ENCODE measurements at places on chromosomes 3 and 15. TPM values are rescaled to one million over a fixed set of nuclear protein-coding genes. Genes with fewer than 3 reads are reported as not detected.

C3orf20 gene
- total RNA-seq = not detected

DNA sequence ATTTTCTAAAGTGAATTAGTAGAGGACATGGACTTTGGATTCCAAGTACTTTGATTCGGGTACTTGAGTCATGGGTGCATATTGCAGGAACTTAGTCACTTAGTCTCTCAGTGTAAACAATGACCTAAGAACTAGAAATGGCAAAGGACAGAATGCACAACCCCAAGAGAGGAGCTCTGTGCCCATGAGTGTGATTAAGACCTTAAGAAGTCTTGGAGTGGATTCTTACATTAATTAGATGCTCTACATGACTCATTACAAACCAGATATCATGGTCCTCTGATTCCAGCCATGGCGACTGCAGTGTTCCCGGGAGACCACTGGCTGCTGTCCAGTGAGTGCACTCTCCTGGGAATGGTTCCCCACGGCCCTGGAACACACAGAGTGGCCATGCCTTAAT is 251.5 kb downstream of the GABRG3 start:
- H3K4me3 ChIP-seq = no peak overlapping the region
- DNase-seq = no peak
- H3K36me3 ChIP-seq = no peaks in the 10 kb centered on the region
- no peaks in the 10 kb centered on the region for H3K4me1 ChIP-seq
- H3K27me3 ChIP-seq = no peaks in the 10 kb centered on the region
- no peak overlapping the region for H3K27ac ChIP-seq

- no peaks in the 10 kb centered on the region for H3K36me3 ChIP-seq
- H3K27ac ChIP-seq = peak overlapping the region; percentile 70
- no peaks in the 10 kb centered on the region for H3K27me3 ChIP-seq
- peak; percentile 58 for DNase-seq
- peaks cover 7% of the 10 kb centered on the region for H3K4me1 ChIP-seq
These were observed 36.7 kb upstream of the BLM start for GRCh38 chr15:90680371-90680935.

UMPS gene
- 17.1 TPM for total RNA-seq

DNA sequence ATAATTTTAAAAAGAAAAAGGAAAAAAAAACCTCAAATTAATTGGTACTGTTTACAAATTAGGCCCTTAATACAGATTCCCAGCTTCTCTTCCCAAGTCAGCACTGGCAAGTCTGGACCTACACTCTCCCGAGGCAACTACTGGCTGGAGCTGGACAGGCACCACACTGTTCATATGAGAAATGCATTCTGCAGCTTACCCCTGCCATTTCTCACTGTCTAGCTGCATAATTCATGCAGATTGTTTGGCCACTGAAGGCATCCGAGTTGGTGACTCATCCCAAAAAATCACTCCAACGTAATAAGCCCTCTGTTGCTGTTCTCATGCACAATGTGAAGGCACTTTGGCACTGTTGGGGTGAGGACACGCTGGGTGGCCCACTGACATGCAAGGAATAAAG is 45.3 kb downstream of the ROPN1B start:
- H3K4me3 ChIP-seq = no peak overlapping the region
- H3K36me3 ChIP-seq = no peaks in the 10 kb centered on the region
- H3K27me3 ChIP-seq = no peaks in the 10 kb centered on the region
- peak overlapping the region; percentile 20 for H3K27ac ChIP-seq
- peak; percentile 33 for DNase-seq

DNA sequence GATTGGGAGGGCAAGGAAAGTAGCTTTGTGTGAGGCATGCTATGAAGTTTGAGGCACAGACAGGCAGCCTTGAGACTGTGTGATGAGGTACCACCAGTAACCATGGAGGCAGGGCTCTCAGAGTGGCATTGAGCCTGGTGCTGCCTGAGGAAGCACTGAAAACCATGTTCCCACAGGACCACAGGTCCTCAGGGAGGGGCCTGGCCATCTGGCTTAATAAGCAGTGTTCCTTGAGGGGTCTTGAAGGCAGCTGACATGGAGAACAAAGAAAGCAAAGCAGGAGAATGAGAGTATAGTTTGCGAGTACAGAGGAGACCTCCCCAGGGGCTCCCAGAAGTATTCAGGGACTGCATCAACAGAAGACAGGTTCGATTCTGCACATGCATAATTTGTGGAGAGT is 346.6 kb downstream of the EPHB1 start:
- no peak overlapping the region for H3K4me3 ChIP-seq
- no peaks in the 10 kb centered on the region for H3K27me3 ChIP-seq
- no peaks in the 10 kb centered on the region for H3K4me1 ChIP-seq
- no peak overlapping the region for H3K27ac ChIP-seq
- no peaks in the 10 kb centered on the region for H3K36me3 ChIP-seq

PPP2R3A gene
- total RNA-seq = 22.9 TPM

DNA sequence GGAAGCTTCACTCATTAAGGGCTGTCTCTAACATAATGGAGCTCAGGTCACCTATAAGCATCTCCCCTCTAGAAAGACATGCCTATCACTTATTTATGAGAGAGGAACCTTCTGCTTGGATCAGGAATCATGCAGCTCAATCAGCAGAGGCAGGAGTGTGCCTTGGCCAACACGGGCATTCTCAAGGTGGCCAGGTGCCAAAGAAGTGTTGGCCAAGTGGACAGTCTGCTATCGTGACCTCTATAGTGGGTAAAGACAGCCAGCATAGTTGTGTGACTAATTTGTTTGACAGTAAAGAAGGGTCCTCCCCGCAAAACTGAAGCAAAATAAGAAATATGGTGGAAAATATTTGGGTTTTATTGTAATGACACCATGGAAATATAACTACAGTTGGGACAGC is 14.7 kb upstream of the AGTR1 start:
- DNase-seq = no peak
- no peak overlapping the region for H3K4me3 ChIP-seq
- H3K36me3 ChIP-seq = no peaks in the 10 kb centered on the region
- no peaks in the 10 kb centered on the region for H3K27me3 ChIP-seq
- no peak overlapping the region for H3K27ac ChIP-seq

GRCh38 chr15:26234976-26235767 is 372.0 kb upstream of the ATP10A start:
- H3K4me3 ChIP-seq = no peak overlapping the region
- H3K36me3 ChIP-seq = no peaks in the 10 kb centered on the region
- no peaks in the 10 kb centered on the region for H3K4me1 ChIP-seq

DNA sequence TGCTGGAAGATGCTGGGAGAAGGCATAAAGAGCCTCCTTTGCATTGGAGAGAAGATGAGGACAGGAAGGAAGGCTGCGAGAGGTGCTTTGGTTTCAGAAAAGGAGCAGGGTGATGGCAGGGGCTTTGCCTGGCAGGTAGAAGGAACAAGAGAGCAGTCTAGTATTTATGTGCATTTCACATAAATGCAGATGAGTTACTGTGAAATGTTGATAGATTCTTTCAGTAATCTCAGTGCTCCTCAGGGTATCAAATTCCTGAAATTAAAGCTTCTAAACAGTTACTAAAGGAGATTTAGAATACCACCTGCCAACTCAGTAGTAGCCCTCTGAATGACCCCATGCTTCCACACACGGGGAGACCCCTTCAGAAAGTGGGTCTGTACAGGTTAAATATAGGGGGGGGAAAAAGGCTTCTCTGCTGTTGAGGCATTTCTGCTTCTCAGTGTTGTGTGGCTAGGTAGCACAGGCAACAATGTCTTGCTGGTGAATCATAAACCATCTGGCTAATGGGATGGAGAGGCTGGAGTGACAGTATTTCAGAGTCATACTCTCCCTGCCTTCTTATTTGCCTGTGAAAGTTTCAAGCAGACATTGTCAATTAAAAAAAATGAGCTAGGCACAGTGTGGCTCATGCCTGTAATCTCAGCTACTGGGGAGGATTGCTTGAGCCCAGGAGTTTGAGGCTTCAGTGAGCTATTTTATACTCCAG is 14.3 kb upstream of the FBXL22 start:
- H3K27me3 ChIP-seq = no peaks in the 10 kb centered on the region
- no peaks in the 10 kb centered on the region for H3K36me3 ChIP-seq
- H3K4me3 ChIP-seq = no peak overlapping the region
- DNase-seq = no peak

DNA sequence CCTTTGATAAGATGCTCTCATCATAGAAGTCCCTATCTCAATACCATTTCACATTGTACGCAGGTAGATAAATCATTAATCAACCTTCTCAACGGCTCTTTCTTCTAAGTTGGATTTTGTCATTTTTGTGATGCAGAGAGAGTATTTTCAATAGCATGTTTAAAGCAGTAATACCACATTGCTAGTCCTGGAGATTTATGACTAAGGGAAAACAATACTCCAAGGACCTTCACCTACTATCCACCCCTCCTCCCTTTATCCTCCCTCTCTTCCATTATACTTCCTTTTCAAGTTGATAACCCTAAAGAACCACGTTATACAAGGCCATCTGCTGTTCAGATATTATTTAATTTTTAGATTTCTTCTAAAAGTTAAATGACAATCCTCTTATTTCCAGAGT is 65.3 kb upstream of the CHMP2B start:
- no peak overlapping the region for H3K27ac ChIP-seq
- DNase-seq = no peak
- H3K36me3 ChIP-seq = no peaks in the 10 kb centered on the region
- H3K4me3 ChIP-seq = no peak overlapping the region
- no peaks in the 10 kb centered on the region for H3K27me3 ChIP-seq

DNA sequence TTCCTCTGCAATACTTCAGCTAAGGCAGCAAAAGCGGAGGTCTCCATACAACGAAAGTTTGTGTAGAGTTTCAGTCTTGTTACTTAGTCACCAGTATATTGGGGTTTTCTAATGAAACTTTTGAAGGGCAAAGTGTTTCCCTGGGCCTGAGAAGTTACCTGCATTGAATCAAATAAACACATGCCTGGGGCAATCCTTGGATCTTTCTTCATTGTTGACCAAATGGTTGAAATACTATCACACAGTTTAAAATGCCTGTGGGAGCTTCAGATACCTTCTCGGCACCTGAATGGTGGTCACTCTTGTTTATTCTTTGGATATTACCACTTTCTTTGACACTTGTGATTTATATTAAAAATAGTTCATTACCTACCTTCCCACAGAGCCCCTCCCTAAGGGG is 988 bp upstream of the CHSY1 start:
- H3K27me3 ChIP-seq = no peaks in the 10 kb centered on the region
- H3K36me3 ChIP-seq = no peaks in the 10 kb centered on the region
- peak overlapping the region; percentile 75 for H3K4me3 ChIP-seq

GRCh38 chr3:28575746-28576613 is 227.4 kb upstream of the AZI2 start:
- peak; percentile 15 for DNase-seq
- H3K4me3 ChIP-seq = peak overlapping the region; percentile 28
- H3K36me3 ChIP-seq = no peaks in the 10 kb centered on the region
- H3K27me3 ChIP-seq = no peaks in the 10 kb centered on the region
- no peaks in the 10 kb centered on the region for H3K4me1 ChIP-seq

GRCh38 chr3:179018808-179019207 is 52.8 kb downstream of the ZMAT3 start:
- no peak overlapping the region for H3K4me3 ChIP-seq

DNA sequence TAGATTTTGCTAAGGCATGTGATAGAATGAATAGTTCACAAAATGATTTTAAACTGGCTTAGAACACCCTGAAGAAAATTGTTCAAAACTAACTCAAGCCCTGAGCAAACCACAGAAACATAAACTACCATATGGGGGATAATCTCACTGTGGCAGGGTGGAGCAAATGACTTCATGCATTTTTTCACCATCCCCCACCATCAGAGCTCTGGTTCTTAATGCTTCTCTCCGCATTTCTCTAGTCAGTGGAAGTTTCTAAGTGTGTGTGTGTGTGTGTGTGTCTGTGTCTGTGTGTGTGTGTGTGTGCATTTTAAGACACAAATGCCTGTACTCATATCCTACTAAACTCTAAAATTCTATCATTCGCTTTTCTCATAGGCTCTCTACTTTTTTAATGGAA is 107.1 kb upstream of the PHLDB2 start:
- H3K4me3 ChIP-seq = no peak overlapping the region
- no peaks in the 10 kb centered on the region for H3K27me3 ChIP-seq
- DNase-seq = no peak
- no peaks in the 10 kb centered on the region for H3K36me3 ChIP-seq

NTRK3 gene
- 41.2 TPM for total RNA-seq

- H3K4me1 ChIP-seq = peaks cover 5% of the 10 kb centered on the region
- no peak overlapping the region for H3K4me3 ChIP-seq
- H3K27me3 ChIP-seq = no peaks in the 10 kb centered on the region
- no peak for DNase-seq
- H3K36me3 ChIP-seq = no peaks in the 10 kb centered on the region
These were observed 6.1 kb downstream of the TNFAIP8L3 start for GRCh38 chr15:51088585-51088984.

SAXO2 gene
- total RNA-seq = 10.4 TPM

GRCh38 chr15:27843146-27843545 is 256.0 kb downstream of the OCA2 start:
- H3K4me1 ChIP-seq = no peaks in the 10 kb centered on the region
- no peak overlapping the region for H3K27ac ChIP-seq
- H3K27me3 ChIP-seq = no peaks in the 10 kb centered on the region
- no peak for DNase-seq
- H3K36me3 ChIP-seq = no peaks in the 10 kb centered on the region

DNA sequence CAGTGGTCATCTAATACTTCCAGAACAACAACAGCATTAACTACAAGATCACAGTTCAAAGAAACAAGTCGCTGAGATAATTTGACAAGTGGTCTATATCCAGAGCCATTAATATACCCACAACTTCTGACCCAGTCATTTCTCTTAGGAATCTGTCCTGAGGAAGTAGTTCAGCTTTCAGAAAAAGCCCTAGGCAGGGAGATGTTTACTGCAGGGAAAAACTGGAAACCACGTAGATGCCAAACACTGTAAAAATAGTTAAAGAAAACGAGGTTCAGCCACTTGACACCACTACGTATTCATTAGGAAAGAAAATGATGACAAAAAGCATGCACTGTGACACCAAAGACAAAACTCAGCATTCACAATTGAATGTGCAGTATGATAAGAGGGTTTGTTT is 22.3 kb upstream of the CDCP1 start:
- no peaks in the 10 kb centered on the region for H3K4me1 ChIP-seq
- no peaks in the 10 kb centered on the region for H3K36me3 ChIP-seq
- H3K27ac ChIP-seq = no peak overlapping the region
- H3K4me3 ChIP-seq = no peak overlapping the region
- DNase-seq = no peak

Measured in uterus (tissue), 4 donors.